Right lung (tissue), 10 donors: ENCODE measurements at places on chromosomes 5 and 9. TPM values are rescaled to one million over a fixed set of nuclear protein-coding genes. Genes with fewer than 3 reads are reported as not detected.

DNA sequence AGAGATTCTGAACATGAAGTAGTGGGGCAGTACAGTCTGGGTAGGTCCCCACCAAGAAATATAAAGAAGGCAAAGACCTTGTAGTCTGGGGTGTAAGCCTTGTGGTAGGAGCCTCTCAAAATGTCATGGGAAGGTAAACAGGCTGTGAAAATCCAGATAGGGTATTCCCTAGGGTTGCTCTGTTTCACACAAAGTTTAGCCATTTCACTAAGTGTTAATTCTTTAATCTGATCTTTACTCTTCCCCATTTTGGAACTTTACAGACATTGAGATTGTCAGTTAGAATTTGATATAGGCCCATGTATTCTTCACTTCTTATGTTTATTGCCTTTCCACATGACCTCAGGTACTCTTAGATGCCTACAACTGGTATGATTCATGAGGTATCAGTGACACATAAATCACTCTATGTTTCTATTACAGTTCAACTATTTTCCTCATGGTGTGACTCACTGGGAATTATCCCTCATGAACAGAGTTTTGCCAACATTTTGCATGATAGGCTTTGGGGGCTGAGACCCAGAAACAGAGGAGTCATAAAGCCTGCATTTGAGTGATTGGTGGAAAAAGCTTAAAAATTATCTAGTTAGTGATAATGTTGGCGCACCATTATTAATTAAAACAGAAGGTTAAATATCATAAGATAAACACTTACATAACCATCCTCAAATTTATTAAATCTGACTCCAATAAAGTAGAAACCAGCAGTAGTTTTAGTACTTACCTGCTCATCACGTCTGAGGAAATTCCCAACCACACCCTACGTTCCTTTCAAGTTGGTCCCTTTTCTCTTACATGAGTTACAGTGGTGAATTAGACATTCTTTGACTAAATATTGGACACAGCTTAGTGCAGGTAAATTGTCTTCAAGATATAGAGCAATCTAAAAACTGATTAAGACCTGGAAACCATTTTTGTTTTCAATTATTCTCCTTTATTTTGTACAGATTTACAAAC is 399.8 kb upstream of the MEF2C start:
- no peak for DNase-seq

- DNase-seq: no peak
Observed at GRCh38 chr5:135052511-135053145, 18.6 kb upstream of the PITX1 start.

Gene DOCK8
- 8.4 TPM for polyA plus RNA-seq

- no peak for DNase-seq
Observed at GRCh38 chr9:116154976-116155697, 1.5 kb downstream of the PAPPA start.

Gene TMEM252
- polyA plus RNA-seq: 3.5 TPM

DNA sequence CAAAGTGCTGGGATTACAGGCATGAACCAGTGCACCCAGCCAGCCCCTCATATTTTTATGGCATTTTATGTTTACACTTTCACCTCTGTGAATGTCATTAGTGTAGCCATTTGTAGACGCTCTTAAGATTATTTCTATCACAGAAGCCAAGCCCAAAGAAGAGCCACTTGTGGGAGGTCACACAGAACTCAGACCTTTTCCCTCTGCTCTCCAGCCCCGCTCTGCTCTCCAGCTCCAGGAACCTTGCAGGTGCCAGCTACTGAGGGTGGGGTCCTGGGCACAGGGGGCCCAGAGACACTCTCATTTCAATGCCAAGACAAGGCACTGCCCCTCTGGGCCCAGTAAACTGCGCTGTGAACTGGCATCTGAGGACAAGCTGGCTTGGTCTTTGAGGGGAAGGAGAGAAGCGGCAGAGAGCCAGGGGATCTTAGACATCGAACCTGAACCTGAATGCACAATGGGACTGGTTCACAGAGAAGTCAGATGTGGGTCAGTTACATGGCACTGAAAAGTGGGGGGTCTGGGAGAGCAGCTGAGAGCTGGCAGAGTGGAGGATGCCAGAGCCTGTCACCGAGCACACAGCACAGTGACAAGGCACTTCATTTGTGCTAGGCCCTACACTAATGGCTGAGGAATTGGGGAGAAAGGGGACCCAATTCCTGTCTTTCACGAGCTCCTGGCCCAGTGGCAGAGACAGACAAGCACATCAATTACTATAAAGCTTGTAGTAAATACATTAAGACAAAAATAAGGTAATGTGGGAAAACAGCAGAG is 16.7 kb downstream of the ANXA6 start:
- DNase-seq: no peak
